ENCODE measurements at places on chromosomes 11 and 22. TPM values are rescaled to one million over a fixed set of nuclear protein-coding genes. Genes with fewer than 3 reads are reported as not detected.

The GPHA2 gene
- 0.27 TPM for polyA plus RNA-seq

The PDGFB gene
- polyA plus RNA-seq, result 21.8 TPM

- no peak for DNase-seq
Measured at GRCh38 chr11:119624102-119624615, 104.8 kb downstream of the NECTIN1 start.

- DNase-seq, result no peak
Measured at GRCh38 chr22:48686694-48687302, 1140.9 kb downstream of the BRD1 start.

- DNase-seq, result no peak
Measured at GRCh38 chr11:94762208-94762607, 5.9 kb upstream of the AMOTL1 start.

DNA sequence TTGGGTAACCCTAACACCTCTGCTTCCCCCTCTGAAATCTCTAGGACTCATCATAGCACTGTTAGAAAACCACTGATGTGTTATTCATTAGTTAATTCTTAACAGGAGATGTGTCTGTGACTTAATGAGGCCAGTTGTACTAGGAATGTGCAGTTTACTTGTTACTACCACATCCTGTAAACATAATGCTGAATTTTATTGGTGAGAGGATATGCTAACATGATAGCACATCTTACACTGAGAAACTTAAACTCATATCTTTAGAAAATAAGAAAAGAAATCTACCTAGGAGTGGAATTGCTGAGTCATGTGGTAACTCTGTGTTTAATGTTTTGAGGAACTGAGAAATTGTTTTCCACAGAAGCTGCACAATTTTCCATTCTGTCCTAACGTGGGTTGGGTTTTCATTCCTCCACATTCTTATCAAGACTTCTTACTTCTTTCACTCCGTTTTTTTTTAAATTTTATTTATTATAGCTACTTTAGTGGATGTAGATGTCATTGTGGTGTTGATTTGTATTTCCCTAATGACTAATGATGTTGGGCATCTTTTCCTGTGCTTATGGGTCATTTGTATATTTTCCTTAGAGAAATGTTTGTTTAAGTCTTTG lies 33.7 kb downstream of the RNF121 start:
- no peak for DNase-seq

DNA sequence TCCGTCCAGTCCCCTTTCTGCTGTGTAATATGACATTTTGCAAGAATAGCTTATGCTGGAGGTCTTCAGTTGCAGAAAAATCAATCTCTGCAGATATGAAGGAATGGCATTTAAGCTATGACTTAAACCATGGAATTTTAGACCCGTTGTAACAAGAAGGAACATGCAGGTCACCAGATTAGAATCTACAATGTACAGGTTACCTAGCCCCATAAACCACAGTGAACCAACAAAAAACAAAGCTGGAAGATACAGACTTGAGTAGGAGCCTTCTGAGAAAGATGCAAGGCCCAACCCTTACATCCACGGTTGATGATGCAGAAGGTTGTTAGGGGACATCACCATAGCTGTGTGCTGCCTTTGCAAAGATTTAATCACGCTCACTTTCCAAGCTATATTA lies 132.5 kb downstream of the WT1 start:
- DNase-seq, result no peak

DNA sequence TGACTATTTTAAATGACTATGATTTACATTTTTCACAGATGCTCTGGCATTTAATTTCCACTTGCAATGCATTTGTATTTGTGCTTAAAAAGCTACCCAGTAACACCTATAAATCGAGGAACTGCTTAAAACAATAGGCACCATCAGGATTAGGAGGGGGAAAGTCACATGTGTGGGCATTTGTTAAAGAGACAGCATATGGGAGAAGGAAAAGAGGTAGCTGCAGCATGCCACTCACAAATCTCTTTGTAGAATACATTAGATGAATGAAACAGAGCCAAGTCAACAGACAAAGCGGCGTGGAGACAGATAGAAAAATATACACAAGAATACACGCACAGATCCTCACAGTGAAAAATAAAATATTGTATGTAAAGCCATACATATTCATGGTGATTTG lies 228.0 kb downstream of the CADM1 start:
- no peak for DNase-seq

The CARNS1 gene
- 55.8 TPM for polyA plus RNA-seq

DNA sequence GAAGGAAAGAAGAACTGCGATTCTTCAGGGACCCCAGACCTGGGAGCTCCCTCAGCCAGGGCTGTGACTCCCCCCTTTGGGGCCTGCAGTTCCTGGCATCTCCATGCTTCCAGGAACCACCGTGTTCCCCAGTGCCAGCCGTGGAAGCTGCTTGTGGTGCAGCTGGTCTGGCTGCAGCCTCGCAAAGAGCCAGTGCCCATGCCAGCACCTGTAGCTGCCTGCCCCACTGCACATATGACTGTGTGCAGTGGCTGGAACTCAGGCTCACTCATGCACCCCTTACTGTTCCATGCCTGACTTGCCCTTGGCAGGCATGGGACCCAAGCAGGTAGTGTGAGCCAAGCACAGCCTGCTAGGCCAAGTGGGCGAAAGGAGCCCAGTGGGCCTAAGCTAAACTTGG lies 401.3 kb downstream of the LRRC4C start:
- DNase-seq, result no peak

DNA sequence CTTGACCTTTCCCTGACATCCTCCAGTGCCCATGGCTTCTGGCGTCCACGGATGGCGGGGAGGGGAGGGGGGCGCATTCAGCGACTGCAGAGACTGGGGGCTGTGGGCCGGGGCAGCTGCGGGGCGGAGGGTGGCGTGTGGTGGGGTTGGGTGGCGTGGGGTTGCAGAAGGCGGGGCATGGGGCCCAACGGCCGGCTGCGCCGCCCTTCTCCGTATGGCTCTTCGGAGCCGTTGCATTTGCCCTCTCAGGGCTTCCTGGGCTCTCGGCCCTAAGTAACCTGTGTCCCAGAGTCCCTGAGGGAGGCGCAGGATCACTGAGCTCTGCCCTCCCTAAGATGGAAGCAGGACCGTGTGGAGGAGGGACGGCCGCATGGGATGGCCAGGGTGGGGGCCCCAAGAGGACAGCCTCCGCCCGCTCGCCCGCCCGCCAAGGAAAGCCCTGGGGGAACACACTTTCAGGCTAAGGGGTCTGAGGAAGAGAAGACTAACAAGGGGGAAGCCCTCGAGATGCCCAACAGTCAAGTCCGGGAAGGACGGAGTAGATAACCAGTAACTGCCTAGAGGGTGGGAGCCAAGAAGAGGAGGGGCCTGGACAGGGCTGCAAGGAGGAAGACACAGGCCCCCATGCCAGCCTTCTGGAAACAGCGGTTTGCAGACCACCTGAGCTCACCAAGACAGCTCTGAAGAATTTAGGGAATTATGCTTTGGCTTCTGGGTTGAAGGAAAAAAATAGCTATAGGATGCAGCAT lies 9.2 kb upstream of the AIFM3 start:
- no peak for DNase-seq

The TRIM49 gene
- polyA plus RNA-seq, result not detected

The PDE2A gene
- 15.0 TPM for polyA plus RNA-seq

DNA sequence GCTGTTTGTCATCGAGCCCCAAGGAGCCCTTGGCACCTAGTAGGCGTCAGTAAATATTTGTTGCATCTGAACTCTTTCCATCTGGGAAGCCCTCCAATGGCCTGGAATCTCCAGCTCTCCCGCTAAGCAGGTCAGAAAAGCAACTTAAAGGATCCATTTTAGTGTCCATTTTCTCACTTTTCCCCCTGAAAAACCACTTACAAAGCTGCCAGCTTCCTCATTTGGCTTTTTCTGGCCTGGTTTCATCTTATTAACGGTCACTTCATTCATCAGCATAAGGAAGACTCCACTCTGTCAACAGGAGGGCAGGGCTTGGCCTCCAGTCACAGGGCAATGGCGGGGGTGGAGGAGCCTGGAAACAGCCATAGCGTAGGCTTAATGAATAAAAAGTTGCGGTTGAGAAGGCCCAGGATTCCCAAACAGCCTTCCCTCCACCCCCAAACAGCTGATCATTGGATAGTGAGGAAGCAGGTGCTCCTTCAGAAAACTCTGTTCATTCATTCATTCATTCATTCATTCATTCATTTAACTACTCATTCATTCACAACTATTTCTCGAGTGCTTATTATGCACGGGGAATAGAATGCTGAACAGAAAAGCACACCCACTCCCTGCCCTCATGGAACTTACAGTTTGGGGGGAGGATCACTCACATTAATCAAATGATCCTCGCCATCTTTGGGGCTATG lies 104.5 kb upstream of the RCN1 start:
- no peak for DNase-seq

DNA sequence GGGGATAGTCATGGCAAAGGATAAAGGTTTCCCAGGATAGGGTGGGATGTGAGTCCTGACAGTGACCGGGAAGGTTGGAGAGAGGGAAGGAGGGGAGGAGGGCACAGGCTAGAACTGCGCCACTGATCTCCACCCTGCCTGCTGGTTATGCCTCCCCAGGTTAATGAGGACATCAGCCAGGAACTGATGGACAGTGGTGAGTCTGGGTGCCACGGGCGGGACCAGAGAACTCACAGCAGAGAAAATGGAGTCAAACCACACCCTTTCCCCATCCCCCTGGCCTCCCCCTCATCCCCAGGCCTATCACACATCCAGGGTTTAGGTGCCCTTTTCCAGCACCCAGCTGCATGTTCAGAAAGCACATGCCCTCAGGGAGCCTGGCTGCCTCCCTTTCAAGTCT lies 10.2 kb downstream of the ANKK1 start:
- DNase-seq, result no peak

The USP2 gene
- polyA plus RNA-seq, result 39.6 TPM

GRCh38 chr11:68954836-68955606 lies 25.8 kb downstream of the MRGPRD start:
- DNase-seq, result no peak

The PGA4 gene
- polyA plus RNA-seq, result 2.7 TPM

DNA sequence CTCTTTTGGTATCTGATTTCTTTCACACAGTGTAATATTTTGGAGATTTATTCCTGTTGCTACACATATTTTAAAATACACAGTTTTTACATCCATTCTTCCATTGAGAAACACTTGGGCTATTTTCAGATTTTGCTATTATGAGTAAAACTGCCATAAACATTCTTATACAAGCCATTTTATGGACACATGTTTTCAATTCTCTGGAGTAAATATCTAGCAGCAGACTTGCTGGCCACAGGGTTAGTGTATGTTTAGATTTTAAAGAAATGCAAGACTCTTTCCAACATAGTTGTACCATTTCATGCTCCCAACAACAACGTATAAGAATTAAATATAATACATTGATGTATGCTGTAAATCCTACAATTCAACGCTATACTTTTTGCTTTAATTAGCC lies 360.8 kb upstream of the PITPNB start:
- no peak for DNase-seq

GRCh38 chr22:50173311-50173982 lies 2.9 kb downstream of the PANX2 start:
- no peak for DNase-seq

DNA sequence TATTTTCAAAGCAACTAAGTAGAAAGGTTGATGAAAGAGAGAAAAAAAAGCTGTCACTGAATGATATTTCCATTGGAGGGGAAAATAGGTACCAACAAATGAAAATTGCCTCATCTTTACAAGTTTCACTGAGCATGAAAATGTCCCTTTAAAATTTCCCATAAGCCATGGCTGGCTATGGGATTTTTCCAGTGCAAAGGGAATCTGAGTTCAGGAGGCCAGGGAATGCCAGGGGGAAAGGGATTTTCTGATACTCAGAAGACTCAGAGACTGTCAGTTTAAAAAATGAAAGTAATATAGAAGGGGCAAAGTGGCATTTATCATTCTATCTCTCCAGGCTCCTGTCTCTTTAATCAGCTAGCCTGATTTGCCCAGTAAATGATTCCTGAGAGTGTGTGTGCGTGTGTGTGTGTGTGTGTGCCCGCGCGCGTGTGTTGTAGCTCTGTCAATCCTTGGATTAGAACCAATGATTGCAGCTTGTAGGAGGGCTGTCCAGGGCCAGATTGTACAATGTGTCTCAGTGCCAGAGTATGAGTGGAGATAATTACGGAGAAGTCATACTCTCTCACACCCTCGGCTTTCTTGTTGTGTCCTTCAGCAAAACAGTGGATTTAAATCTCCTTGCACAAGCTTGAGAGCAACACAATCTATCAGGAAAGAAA lies at the start of gene NTM:
Gene NTM (plus strand): TSS at position 526 of the 662 bp plus-strand sequence.
- peak; percentile 68 for DNase-seq

- no peak for DNase-seq
Measured at GRCh38 chr11:64536396-64536941, 54.6 kb upstream of the SLC22A12 start.

The RASD2 gene
- polyA plus RNA-seq, result 14.5 TPM

DNA sequence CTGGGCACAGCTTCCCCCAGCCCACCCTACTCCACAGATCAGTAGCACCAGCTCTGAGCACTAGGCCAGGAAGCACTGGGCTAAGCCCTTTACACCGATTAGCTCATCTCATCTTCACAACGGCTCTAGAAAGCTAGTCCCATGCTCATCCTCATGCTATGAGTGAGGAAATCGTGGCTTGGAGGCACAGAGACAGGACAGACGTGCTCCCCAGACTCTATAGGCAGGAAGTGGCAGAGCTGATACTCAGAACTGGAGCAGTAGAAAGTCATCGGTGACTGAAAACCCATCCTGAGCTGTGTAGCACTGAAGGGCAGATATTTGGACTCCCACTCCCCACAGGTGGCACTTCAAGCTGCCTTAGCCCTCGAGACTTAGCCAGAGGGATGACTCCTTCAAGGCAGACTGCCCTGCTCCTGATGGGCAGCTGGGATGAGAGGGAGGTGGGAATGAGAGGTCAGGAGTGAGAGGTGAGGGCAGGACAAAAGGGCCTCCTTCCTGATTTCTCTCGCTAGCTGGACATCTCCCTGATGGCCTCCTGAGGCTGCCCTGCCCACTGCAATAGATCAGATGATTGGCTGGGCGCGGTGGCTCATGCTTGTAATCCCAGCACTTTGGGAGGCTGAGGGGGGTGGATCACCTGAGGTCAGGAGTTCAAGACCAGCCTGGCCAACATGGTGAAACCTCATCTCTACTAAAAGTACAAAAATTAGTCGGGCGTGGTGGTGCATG lies 9.7 kb downstream of the CD5 start:
- no peak for DNase-seq

The KDM4E gene
- 0.20 TPM for polyA plus RNA-seq

DNA sequence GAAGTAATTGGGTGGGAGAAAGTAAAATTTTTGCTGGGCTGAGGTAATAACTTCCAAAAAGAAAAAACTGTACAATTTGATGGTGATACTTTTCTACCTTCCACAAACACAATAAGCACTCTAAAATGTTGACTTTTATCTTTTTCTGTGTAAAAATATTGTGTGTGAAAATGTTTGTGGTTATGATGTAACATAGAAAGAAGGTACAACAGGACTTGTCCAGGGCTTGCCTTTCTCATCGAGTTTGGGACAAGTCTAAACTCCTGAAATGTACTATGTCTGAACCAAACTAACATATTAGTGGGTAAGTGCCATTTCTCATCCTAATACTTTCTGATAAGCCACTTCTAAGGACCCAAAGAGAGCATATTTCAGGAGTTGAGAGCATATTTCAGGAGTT lies 174.2 kb upstream of the PDGFD start:
- no peak for DNase-seq

The NARS2 gene
- polyA plus RNA-seq, result 18.5 TPM

GRCh38 chr22:40443732-40444131 lies 73.3 kb downstream of the SGSM3 start:
- DNase-seq, result no peak

GRCh38 chr11:123628936-123629683 lies 25.3 kb downstream of the SCN3B start:
- peak; percentile 62 for DNase-seq

- DNase-seq, result peak; percentile 20
Measured at GRCh38 chr11:74085542-74085892, 76.6 kb upstream of the UCP3 start.

The TRIM66 gene
- 2.6 TPM for polyA plus RNA-seq
